ENCODE measurements at places on chromosomes 2 and 18.

DNA sequence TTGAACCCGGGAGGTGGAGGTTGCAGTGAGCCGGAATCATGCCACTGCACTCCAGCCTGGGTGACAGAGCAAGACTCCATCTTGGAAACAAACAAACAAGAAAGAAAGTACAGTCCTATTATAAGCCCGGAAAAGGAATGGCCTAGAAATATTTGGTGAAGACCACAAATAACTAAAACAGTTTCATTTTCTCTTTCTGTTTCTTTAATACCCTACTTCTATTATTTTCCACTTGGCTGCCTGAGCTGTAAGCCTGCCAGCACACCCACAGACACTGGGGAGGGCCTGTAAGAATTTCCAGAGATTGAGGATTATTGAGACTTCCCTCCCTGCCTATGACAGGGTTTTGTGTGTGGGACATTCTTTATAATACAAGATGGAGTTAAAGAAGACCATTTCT, 188.0 kb upstream of the DCC start:
- DNase-seq: no peak

DNA sequence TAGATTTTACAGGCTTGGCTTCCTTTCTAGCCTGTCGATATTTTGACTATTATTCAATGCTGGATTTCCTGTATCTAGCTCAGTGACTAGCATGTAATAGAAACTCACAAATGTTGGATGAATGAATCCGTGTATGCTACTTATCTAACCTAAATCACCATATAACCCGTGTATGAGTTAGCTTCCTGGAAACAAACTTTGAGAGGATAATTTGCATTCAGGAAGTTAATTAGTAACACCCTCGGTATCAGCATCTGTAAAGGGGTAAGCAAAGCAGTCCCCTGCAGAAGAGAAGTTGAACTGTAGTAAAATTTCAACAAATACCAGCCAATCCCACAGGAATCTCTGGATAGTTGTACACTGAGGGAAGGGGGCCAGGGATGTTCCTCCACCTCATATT, 269.4 kb upstream of the LRATD1 start:
- no peak for DNase-seq

- peak; percentile 23 for DNase-seq
Observed at GRCh38 chr2:55232863-55233657, 572 bp downstream of the RPS27A start.

- no peak for DNase-seq
Observed at GRCh38 chr2:191582355-191582754, 95.6 kb upstream of the NABP1 start.

DNA sequence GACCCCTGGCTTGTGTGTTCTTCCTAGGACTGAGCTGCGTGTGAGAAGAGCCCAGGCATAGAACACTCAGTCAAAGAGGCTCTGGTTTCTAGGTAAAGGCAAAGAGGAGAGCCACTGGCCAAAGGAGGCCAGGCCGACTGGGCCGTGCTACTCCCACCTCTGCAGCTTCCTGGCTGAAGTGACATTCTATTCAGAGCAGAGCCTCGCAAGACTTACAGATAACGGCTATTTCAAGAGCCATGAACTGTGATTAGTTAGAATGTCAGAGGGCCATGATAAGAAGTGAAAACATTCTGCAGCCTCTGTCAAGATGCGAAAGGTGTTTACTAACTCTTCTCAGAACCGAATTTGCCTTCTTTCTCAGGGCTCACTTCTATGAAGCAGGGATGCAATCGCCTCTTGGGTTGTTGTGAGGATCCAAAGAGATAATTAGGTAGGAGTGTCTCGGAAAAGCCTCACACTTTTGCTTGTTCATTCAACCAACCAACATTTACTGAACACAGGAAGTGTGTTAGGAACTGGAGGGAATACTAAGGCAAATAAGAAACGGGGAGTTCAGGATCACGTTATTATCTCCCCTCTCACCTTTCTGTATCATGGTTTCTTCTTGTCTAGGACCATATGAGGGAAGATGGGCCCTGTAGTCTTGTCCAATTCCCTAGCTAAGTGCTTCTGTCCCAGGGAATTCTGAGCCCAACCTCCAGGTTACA, 3.4 kb upstream of the DNAJC5G start:
- DNase-seq: no peak

DNA sequence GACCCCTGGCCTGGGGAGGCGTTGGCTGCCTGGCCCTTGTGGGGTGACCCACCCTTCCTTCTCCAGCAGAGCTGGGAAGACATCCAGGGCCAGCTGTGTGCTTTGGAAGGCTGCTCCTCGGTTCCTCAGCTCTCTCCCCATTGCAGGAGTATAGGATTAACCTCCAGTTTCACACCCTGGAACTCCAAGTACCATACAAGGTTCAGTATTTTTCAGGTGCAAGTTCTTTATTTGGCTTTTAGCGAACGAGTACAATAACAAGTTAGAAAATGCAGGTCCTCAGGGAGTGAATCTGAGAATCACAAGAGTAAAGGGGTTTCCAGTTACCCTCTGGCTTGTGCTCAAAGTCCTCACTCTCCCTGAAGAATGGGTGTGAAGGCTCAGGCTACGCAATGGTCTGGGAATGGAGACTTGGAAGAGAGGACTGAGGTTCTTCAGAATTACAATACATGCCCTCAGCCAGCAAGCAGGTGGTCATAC, 101.2 kb downstream of the APOB start:
- DNase-seq: no peak

GRCh38 chr18:12838178-12838634, 45.8 kb downstream of the PTPN2 start:
- no peak for DNase-seq

DNA sequence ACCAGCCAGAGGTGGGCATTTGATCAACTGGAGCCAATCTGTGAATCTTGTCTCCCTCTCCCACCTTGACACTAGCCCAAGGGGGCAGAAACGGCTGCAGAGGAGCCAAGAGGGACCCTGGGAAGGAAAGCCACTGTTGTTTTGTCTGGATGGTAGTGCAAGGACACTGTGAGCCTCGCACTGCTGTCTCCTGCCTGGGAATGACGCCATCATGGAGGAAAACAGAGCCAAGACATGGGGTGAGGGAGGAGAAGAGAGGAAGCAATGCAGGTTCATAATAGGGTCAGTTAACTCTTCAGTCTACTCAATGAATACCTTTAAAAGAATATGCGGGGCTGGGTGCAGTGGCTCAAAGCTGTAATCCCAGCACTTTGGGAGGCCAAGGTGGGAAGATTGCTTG, 231.1 kb upstream of the AGAP1 start:
- DNase-seq: no peak

DNA sequence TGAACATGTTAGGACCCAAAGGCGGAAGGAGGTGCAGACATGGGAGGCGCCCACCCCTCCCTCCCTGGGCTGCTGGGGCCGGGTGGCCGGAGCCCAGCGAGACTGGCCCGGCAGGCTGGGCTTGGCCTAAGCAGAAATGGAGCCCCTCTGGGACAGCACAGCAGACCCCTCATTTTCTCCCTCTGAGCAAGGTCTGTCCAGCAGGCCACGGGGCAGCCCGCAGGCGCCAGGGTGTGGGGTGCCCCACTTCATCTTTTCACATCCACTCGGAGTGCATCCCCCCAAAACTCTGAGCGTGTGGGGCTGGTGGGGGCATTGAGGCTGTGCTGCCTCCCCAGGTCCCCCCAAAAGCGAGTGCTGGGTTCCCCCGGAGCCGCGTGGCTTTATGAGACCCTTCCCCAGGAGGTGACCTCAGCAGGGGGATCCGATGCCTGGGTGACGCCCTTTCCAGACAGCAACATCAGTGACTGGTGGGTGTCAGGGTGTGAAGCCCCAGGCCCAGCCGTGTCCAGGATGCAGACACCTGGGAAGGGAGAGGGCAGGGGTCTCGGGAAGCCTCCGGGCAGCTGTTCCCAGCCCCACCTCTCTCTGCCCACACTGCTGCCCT, 36.7 kb upstream of the GPC1 start:
- no peak for DNase-seq

DNA sequence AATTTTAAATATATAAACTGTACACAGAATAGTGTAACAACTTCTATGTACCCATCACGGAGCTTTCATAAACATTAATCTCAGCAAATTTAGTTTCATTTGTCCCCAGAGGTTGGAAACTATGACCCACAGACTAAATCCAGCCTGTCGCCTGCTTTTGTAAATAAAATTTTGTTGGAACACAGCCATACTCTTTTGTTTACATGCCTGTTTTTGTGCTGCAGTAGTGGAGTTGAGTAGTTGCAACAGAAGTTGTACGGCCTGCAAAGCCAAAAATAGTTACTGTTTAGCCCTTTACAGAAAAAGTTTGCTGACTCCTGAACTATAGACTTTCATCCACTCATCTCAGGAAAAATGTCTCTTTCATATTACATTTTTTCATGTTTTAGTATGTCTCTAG, 39.8 kb downstream of the RBM45 start:
- DNase-seq: peak; percentile 47

- DNase-seq: no peak
Observed at GRCh38 chr2:117818921-117819320, 4.4 kb downstream of the DDX18 start.

DNA sequence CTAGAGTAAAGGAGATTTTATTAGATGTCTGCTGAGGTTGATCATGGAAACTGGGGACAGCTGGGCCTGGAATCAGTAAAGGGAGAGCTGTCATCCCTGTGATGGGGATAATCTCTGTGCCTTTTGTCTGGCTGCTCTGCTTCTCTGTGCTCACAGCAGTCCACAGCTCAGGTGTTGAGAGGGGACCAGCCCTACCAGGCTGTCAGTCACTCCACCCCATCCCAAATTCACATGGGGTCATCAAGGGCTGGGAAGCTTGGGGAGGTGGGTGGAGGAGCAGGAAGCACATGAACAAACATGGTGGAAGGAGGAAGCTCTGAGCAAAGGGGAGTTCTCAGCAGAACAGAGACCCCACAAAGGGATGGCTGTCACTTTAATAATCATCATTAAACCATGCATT, 13.7 kb upstream of the LRRFIP1 start:
- DNase-seq: no peak

DNA sequence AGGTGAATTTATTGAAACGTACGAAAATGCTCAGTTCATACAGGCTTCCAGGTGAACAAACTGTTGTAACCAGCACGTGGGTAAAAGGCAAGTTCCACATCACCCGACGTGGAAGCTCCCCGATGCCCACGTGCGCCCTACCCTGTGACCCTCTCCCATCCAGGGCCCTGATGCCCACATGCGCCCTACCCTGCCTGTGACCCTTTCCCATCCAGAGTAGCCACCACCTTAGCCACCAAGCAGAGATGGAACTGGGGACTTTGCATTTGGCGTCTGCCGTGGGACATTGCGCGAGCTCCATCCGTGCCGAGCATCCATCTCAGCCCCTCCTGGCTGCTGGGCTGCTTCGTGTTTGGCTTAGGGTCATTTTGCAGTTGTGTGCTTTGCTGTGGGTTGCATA, 37.5 kb downstream of the ANO7 start:
- no peak for DNase-seq

DNA sequence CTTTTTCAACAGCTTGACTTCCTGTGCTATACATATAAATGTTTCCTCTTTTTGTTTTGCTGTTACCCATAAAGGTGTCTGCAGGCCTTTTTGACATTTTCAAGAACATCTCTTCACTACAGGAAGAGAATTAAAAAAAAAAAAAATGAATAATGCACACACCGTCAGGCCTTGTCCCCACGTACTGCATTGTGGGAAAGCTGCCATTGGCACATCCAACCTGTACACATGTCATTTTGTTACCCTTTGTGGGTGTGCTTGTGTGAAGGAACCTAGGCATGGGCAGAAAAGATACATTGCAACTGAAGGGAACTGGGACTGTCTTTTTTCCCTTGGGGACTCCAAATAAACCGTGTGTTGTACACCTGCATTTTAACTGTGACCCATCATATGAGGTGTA, 16.8 kb upstream of the TMEM37 start:
- DNase-seq: no peak

GRCh38 chr2:70670626-70671025, 97.4 kb downstream of the ADD2 start:
- DNase-seq: no peak

GRCh38 chr2:211545582-211545981, 989.2 kb downstream of the CPS1 start:
- no peak for DNase-seq

GRCh38 chr2:62202019-62202722, 6.3 kb downstream of the B3GNT2 start:
- DNase-seq: no peak

GRCh38 chr18:56869189-56869777, 218.1 kb downstream of the WDR7 start:
- DNase-seq: peak; percentile 41

DNA sequence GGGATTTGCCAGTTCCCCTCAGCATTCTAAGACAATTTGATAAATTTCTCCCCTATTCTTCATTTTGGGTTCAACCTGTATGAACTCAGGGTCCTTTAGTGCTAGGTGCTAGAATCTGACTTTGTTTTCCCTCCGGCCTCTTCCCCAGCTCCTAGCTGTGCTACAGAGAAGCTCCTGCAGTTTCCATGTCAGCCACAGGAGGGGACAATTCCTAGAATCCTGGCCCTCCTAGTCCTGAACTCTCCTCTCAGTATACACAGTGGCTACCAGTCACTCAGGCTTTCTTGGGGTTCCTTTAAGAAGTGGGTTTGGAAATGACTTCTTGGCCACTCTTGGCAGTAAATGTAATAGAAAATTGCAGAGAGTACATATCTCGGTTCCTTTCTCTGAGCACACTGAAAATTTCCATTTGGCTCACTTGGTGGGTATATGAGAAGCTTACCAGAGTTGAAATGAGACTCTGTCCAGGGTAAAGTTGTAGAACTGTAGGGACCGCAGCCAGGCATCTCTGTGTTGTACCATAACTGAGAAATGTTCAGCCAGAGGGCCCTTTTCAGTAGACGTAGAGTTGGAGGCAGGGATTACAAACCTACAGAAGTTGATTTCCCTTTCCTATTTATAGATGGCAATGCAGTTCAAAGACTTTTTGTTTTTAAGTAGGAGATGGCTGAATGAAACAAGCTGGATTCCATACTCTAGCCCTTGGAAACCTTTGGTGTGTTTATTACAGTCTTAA, 5.0 kb upstream of the CHST10 start:
- no peak for DNase-seq

- no peak for DNase-seq
Observed at GRCh38 chr18:66126266-66126665, 375.5 kb downstream of the CDH7 start.

DNA sequence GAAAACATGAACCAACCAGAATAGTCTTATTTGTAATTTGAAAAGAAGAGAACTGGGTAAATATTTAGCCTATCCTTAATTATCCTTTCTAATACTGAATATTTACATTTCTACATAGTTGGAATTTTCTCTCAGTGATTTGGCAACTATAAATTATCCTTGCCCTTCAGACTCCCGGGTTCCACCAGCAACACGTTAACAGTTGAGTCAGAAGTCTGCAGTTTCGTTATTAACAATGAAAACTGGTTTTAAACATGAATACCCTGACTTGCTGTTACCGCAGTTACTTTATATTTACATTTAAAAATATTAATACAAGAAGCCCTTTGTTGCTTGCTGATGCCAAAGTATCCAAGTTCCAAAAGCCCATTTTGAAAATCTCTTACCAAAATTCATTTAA, 673.0 kb downstream of the ARHGAP15 start:
- DNase-seq: no peak

- DNase-seq: no peak
Observed at GRCh38 chr18:38807915-38808314, 1242.3 kb upstream of the CELF4 start.

All from NCI-H2029 (cell line).